ENCODE measurements at places on chromosomes 5 and 9. TPM values are rescaled to one million over a fixed set of nuclear protein-coding genes. Genes with fewer than 3 reads are reported as not detected.
A peak's percentile ranks its signal among the peaks of the same experiment; 100 is the strongest.

The CMBL gene
- total RNA-seq: 87.6 TPM

- H3K27me3 ChIP-seq: no peaks in the 10 kb centered on the region
- H3K36me3 ChIP-seq: no peaks in the 10 kb centered on the region
- no peak overlapping the region for H3K4me3 ChIP-seq
- no peaks in the 10 kb centered on the region for H3K4me1 ChIP-seq
- H3K27ac ChIP-seq: no peak overlapping the region
These were observed 351.4 kb downstream of the ISL1 start for GRCh38 chr5:51734677-51735076.

The KIF12 gene
- 10.6 TPM for total RNA-seq

The GABRA1 gene
- total RNA-seq: not detected

DNA sequence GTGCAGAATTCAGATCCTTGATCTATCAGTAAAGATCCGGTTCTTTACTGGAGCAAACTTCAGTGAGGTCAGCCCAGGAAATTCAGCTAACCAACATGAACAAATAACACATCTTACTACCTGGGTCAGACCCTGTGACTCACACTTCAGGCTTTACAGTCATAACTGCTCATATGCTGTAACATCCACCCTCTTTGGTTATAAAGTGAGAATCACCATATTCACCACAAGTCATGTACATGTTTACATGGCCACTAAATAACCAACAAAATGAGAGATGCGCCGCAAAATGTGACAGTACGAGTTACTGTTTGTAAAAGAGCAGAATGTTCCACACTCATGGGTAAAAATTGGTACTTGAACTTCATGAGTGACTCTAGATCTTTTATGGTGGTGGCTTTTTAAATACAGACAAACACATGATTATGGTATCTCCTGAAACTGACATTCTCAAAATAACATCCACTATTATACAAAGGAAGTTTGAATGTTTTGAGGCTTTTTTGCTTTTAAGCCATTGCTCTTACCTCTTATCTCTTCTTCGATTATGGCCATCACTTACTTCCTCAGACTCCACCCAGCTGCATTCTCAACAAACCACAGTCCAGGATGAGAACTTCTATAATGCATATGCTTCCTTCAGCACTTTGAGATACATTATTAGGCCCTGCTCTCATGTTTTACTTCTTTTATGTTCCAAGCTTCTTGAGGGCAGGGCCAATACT, 516.6 kb downstream of the RAB3C start:
- H3K36me3 ChIP-seq: no peaks in the 10 kb centered on the region
- H3K27me3 ChIP-seq: no peaks in the 10 kb centered on the region
- H3K4me1 ChIP-seq: peaks cover 2% of the 10 kb centered on the region
- H3K4me3 ChIP-seq: no peak overlapping the region

DNA sequence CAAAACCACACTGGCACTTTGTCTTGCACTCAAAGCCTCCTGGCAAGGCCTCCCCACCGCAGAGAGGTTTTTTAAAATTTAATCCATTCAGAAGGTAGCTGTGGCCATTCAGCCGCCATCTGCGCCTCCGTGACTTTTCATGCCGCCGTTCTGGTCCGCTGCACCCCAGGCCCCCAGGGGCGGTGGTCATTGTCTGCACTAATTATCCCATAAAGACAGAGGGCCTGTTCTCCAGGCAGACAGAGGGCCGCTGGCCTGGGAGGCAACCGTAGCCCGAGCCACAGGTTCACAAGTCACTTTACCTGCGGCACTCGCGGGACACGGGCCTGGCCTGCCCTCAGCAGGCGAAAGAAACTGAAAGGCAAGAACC, 49.4 kb downstream of the EXD3 start:
- H3K4me1 ChIP-seq: no peaks in the 10 kb centered on the region
- no peak for DNase-seq
- H3K27ac ChIP-seq: no peak overlapping the region
- H3K27me3 ChIP-seq: no peaks in the 10 kb centered on the region
- H3K4me3 ChIP-seq: no peak overlapping the region

- no peaks in the 10 kb centered on the region for H3K36me3 ChIP-seq
- no peaks in the 10 kb centered on the region for H3K4me1 ChIP-seq
These were observed 44.5 kb upstream of the SUSD3 start for GRCh38 chr9:93013856-93014582.

GRCh38 chr9:117704597-117704996, 394 bp downstream of the TLR4 start:
- DNase-seq: no peak
- peaks cover 8% of the 10 kb centered on the region for H3K4me1 ChIP-seq
- no peaks in the 10 kb centered on the region for H3K27me3 ChIP-seq
- H3K27ac ChIP-seq: peak overlapping the region; percentile 80

The SCGB3A1 gene
- total RNA-seq: not detected

DNA sequence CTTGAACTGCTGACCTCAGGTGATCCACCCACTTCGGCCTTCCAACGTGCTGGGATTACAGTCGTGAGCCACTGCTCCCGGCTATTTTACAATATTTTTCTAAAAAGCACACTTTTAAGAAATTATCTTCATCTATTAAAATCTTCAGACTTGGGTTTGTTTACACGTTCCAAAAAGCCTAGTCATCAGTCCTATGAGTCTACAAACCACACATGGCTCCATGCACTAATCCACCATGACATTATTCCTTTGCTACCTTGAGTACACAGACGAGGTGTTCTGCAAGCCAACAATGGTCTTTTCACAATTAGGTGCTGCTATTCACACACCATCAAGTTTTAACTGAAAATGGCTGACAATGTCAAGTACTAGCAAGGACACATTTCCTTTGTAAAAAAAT, 41.0 kb downstream of the TRPM6 start:
- H3K27ac ChIP-seq: no peak overlapping the region
- DNase-seq: no peak
- H3K4me3 ChIP-seq: no peak overlapping the region
- H3K36me3 ChIP-seq: no peaks in the 10 kb centered on the region
- H3K4me1 ChIP-seq: no peaks in the 10 kb centered on the region

- peaks cover under 1% of the 10 kb centered on the region for H3K27me3 ChIP-seq
- DNase-seq: no peak
- H3K4me1 ChIP-seq: peaks cover 24% of the 10 kb centered on the region
- H3K27ac ChIP-seq: peak overlapping the region; percentile 94
- H3K36me3 ChIP-seq: no peaks in the 10 kb centered on the region
These were observed 601 bp upstream of the FAF2 start for GRCh38 chr5:176447591-176447977.

GRCh38 chr5:138032028-138032571, 779 bp downstream of the FAM13B start:
- H3K4me3 ChIP-seq: peak overlapping the region; percentile 91
- peaks cover 19% of the 10 kb centered on the region for H3K4me1 ChIP-seq
- peak; percentile 68 for DNase-seq
- no peaks in the 10 kb centered on the region for H3K27me3 ChIP-seq
- peak overlapping the region; percentile 99 for H3K27ac ChIP-seq

Data from transverse colon (tissue), 4 donors.